ENCODE measurements at places on chromosomes 3 and 15.

DNA sequence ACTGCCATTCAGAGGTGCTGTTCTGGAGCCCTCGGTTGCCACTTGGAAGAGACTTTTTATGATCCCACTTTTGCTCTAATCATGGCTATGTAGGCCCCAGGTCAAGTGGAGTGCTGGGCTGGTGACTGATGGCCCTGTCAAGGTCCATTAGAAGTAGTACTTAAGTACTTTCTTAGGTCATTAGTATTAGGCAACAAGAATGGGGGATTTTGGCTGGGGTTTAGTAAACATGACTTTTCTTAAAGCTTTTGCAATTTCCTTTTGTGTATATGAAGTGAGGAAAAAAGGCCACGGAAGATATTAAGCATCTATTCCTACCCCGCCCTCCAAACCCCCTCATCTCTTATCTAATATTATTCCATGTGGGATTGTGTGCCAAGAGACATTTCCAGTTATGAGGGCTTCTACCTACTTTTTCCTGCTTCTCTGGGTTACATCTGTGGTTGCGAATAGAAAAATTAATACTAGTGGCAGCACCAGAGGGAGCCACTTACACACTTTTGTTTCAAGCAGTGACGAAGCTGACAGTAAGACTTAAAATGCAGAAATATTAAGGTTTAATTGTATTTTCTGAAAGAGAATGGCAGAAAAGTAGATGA is 13.9 kb downstream of the NLGN1 start:
- no peak for DNase-seq

GRCh38 chr3:136658946-136659682 is 93.1 kb downstream of the STAG1 start:
- no peak for DNase-seq

DNA sequence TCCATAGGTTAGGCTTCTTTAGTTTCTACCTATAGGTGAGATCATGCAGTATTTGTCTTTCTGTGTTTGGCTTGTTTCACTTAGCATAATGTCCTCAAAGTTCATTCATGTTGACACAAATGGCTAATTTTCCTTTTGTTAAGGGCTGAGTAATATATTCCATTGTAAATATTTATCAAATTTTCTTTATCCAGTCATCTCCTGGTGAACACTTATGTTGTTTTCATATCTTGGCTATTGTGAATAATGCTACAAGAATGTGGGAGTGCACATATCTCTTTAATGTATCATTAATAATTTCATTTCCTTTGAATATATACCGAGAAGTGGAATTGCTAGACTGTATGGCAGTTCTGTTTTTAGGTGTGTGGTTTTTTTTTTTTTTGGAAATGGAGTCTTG is 250.9 kb upstream of the SEMA6D start:
- DNase-seq: no peak

GRCh38 chr3:183455089-183455488 is 26.7 kb upstream of the MCF2L2 start:
- no peak for DNase-seq

DNA sequence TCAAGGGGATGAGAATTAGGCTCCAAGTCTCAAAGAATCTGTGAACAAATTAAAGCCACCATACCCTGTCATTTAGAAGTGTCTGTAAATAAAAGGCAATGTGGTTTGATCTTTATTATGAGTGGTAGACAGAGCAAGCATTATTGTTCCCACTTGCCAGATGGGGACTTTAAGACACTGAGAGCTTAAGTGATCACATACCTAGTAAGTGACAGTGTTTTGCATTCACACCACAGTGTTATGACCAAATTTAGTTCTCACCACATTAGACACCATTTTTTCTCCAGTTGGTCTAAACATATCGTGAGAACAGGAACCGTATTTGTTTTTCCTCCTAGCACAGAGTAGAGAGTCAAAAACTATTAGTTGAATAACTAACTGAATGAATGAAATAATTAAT is 13.2 kb upstream of the ZBED2 start:
- peak; percentile 48 for DNase-seq
